LoVo (cell line): ENCODE measurements at places on chromosomes 13 and 19.

GRCh38 chr19:34317311-34317927 lies 47.6 kb upstream of the GPI start:
- no peak for DNase-seq

- DNase-seq, result no peak
Measured at GRCh38 chr19:9939301-9939913, 3.1 kb upstream of the OLFM2 start.

DNA sequence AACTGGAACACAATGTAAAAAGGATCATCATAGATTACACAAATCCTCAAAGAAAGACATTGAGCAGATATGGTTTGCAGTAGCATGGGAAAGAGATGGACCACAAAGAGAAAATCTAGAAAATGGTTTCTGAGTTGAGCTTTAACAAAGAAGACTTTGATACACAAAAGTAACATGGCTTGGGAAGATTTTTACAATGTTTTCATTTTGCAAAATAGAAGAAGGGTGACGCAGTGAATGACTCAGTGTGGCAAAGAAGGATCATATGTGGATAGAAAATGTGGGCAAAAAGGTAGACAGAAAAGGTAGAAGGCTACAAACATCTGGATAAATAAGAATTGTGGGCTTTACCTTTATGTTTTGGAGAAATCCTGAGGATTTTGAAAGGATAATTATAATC lies 1220.5 kb downstream of the PCDH17 start:
- no peak for DNase-seq

- DNase-seq, result no peak
Measured at GRCh38 chr19:29819300-29819699, 7.5 kb downstream of the CCNE1 start.

DNA sequence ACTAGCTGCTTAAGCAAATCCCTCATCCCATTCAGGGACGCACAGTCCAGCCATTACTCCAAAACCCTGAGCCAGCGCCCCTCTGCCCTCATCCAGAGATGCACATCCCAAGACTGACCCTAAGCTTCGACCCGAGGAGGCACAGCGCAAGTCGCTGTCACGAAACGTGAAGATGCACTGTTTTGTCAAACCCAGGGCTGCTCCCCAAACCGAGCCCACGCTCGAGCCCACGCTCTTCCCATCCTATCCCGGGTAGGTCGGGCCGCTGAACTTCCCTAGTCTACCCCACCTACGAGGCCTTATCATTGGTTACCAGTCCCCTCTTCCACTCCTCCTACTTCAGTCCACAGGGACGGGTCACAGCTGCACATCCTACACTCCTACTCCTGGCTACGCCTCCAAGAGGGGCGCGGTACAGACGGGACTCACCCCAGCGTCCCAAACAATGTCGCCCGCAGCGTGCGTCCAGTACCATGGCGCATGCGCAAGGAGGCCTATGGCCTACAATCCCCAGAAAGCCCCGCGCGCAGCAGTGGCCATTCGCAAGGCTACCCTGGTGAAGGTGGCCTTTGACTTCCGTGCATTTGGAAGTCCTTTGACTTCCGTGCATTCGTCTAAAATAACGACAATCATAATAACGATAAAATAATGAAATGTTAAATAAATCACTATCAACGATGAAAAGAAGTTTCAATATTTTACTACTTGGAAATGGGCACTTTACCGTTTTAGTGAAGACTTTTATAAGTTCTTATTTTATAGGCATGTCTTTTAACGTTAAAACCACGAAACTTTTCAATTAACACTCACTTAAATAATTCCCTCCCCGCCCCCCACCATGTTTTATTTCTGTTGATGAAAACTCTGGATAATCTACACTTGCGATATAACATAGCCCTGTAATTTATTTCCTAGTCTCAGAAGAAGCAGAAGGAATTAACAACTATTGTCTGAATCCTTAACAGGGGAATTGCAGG lies at the start of gene ZNF285:
Gene ZNF285 (minus strand): TSS at position 470 of the 977 bp plus-strand sequence. CDS start 4,395 bp downstream, outside the sequence.
- no peak for DNase-seq

GRCh38 chr13:87453244-87453643 lies 217.9 kb upstream of the SLITRK5 start:
- no peak for DNase-seq

- no peak for DNase-seq
Measured at GRCh38 chr13:59715611-59716010, 448.1 kb downstream of the DIAPH3 start.

DNA sequence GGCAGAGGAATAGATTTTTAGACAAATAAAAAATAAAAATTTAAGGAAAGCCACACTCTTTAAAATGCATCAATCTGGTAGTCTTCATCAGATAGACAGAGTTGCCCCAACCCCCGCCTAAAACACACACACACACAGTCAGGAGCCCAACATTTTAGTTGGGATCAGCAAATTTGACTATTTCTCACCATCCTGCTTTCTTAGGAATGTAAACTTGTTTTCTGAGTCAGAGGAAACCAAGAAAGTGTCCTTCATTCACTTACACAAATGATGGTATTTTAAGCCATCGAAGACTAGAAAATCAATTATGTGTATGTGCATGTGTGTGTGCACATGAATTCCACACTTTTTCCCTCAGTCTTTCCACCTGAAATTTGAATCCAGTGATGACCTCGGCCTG lies 1657.5 kb downstream of the SLITRK1 start:
- DNase-seq, result no peak

GRCh38 chr13:61286148-61286745 lies 129.4 kb downstream of the PCDH20 start:
- DNase-seq, result no peak

GRCh38 chr19:50693064-50693975 lies 26.3 kb downstream of the SHANK1 start:
- DNase-seq, result no peak

DNA sequence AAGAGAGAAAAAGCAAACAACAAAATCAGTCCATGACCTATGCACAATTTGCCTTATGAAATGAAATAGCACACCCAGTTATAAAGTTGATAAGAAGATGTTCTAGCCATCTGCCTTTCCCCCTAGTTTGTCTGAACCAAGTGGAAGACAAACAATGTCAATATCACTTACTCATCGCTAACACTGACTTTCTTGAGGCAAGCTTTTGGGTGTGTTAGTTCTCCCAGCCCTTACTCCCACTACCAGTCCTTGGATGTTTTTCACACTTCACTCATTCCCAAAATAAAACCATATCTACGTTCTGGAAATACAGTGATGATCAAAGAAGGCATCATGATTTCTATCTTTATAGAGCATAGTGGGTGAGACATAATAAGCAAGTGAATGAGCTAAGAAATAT lies 393.8 kb downstream of the PCDH20 start:
- DNase-seq, result no peak
